ENCODE measurements at places on chromosomes 16 and 17. TPM values are rescaled to one million over a fixed set of nuclear protein-coding genes. Genes with fewer than 3 reads are reported as not detected.

DNA sequence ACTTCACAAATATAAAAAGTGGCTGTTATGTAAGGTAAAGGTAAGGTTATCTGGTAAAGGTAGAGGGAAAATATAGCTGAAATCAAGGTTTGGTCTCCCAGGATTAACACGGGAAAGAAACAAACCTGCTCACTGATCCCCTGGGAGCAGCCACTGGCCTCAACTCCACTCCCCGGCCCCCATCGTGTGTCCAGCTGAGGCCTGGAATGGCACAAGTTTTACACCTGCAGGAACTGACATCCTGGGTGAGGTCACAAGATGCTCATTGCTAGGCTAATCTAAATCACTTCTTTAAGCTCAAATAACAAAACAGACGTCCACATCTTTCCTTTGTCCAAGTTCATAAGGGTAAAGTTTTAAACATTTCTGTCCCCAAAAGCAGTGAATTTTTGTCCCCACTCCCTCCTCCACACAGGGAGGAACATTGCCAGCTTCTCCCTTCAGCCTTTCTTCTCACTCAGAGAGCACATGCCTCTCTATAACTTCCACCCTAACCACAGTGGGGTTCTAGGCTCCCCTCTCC lies 46.3 kb downstream of the ERN1 start:
- no peak overlapping the region for H3K4me3 ChIP-seq
- peaks cover 4% of the 10 kb centered on the region for H3K4me1 ChIP-seq
- H3K36me3 ChIP-seq = peaks cover 9% of the 10 kb centered on the region
- H3K27me3 ChIP-seq = no peaks in the 10 kb centered on the region
- no peak for DNase-seq

DNA sequence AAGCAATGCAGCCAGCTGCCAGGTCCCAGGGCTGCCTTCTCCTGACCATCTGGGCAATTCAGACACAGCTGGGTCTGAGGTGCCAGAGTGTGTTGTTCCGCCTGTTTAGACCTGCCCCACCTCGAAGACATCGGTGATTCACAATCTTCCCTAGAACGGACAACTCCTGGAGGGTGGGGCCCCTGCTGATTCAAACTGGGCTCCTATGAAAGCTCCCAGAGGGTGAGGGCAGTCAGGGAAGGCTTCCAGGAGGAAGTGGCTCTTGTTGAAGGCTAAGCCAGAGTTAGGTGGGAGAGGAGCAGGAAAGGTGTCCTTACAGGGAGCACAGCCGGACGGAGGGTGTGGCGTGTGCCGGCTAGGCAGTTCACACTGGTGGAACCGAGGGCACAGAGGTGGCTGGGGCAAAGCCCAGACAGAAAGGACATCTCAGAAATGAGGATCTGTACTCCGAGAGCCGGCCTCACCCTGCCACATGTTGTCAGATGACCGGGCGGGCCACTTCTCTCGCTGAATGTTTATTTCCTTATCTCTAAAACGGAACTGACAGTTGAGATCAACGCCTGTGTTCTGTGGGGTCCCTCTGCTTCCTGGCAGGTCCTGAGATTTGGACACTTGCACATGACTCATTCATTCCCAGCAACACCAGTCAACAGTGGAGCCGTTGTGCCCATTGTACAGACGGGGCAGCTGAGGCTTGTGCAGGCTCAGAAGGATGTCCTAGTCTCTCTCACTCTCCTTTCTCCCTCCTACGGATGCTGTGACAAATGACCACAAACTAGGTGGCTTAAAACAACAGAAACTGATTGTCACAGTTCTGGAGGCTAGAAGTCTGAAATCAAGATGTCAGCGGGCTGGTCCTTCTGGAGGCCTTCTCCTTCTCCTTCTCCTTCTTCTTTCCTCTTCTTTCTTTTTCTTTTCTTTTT lies 26.9 kb upstream of the LITAF start:
- DNase-seq = no peak
- no peak overlapping the region for H3K4me3 ChIP-seq
- H3K4me1 ChIP-seq = peaks cover 8% of the 10 kb centered on the region
- no peaks in the 10 kb centered on the region for H3K27me3 ChIP-seq
- no peaks in the 10 kb centered on the region for H3K36me3 ChIP-seq

DNA sequence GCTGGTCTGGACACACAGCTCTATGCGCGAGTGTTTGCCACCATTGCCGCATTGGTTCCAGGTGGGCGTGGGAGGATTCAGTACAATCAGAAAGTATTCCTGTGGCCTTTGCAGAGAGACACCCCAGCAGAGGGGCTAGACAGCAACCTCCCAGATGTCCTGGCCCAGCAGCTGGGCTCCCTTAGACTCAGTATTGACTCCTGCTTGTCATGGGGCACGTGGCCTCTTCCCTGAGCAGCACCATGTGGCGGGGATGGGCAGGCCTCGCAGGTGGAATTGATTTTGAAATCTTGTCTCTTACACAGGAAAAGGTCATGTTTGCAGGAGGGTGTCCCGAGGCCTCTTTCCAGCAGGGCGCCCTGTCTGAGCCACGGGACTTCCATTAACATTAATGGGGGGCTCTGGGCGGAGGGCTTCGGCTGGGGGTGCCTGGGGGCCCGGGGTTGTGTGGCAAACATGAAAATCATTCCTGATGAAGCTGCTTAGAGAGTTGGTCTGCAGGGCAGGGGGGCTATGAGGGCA lies 96.4 kb downstream of the C16orf78 start:
- no peaks in the 10 kb centered on the region for H3K36me3 ChIP-seq
- peaks cover 14% of the 10 kb centered on the region for H3K27me3 ChIP-seq
- no peak overlapping the region for H3K4me3 ChIP-seq
- peak; percentile 87 for DNase-seq
- no peaks in the 10 kb centered on the region for H3K4me1 ChIP-seq

DNA sequence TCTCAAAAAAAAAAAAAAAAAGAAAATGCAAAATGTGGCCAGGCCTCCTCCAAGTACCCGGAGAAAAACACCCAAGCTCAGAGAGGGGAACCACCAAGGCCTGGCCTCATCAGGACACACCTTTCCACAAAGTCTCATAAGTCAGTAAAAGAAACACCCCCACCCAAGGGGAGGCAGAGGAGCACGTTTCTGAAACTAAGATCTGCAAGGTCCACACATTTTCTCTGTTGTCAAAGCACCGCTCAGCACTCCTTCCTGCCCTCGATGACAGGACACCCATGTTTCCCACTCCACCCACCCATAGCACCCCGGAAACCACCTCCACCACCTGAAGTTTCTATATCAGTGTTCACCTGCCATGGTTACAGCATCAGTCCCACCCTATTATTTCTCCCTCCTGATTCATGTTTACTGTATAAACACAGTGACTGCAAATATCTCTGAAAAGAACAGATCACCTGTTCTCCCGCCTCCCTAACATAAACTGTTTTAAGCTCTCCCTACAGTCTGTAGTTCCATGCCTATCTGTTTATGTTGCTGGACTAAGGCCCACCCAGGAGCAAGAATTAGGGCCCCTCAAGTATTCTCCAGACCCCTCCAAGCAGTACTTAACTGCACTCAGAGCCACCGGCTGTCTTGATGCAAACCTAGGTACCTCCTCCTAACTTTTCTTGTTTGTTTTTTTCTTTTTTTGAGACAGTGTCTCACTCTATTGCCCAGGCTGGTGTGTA lies 2.0 kb downstream of the CORO7 start:
- no peaks in the 10 kb centered on the region for H3K27me3 ChIP-seq
- no peak for DNase-seq
- H3K4me1 ChIP-seq = peaks cover 50% of the 10 kb centered on the region
- no peak overlapping the region for H3K4me3 ChIP-seq

DNA sequence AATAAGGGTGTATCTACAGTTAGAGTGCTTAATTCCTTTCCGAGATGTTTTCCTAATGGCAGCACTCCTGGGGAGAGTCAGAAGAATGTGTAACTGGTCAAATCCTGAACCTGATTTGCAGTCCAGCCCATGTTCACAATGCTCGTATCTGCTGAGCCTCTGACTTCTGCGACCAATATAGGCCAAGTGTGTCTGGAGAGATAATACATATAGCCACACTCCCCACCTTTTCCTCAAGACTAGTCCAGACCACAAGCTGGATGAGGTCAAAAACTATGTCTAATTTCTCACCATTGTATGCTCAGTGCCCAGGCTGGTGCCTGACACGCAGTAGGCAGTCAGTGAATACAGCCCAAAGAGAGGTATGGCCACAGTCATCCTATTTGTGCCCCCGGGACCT lies 58.0 kb downstream of the XYLT1 start:
- H3K27ac ChIP-seq = peak overlapping the region; percentile 79
- H3K4me1 ChIP-seq = peaks cover 9% of the 10 kb centered on the region
- H3K4me3 ChIP-seq = no peak overlapping the region
- no peaks in the 10 kb centered on the region for H3K36me3 ChIP-seq

DNA sequence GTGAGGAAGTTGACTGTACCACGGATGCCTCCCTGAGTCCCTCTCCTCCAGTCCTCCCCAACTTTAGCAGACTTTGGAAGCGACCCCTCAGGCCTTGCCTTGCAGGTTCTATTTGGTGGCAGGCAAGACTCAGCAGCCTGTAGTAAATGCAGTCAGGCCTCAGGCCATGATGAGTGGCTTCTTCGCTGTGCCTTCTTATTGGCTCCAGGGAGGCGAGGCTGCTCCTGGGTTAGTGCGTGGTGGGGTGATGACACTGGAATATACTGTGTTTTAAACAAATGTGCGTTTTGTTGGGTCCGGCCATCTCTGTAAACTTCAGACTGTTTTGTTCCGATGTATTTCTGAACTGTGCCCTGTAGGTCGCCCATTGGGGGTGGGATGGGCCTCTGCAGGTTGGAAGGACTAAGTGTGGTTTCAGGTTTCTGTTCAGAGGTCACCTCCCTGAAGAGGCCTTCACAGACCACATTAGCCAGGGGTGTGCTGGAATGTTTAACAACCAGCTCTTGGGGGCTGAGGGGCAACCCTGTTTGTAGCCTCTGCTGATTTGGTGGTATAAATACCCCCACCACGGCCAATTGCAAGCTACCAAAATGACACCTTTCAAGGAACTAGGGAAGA lies 62.5 kb downstream of the CYLD start:
- no peak overlapping the region for H3K4me3 ChIP-seq
- no peaks in the 10 kb centered on the region for H3K27me3 ChIP-seq
- peaks cover 4% of the 10 kb centered on the region for H3K36me3 ChIP-seq
- H3K27ac ChIP-seq = no peak overlapping the region
- peaks cover 18% of the 10 kb centered on the region for H3K4me1 ChIP-seq

GRCh38 chr16:13936596-13937081 lies 16.7 kb downstream of the ERCC4 start:
- H3K4me1 ChIP-seq = peaks cover 4% of the 10 kb centered on the region
- no peak overlapping the region for H3K4me3 ChIP-seq
- H3K27ac ChIP-seq = peak overlapping the region; percentile 22

GRCh38 chr17:61410141-61411010 lies 10.7 kb downstream of the TBX2 start:
- peak overlapping the region; percentile 64 for H3K4me3 ChIP-seq
- H3K27ac ChIP-seq = peak overlapping the region; percentile 91
- no peak for DNase-seq
- no peaks in the 10 kb centered on the region for H3K27me3 ChIP-seq
- peaks cover 88% of the 10 kb centered on the region for H3K4me1 ChIP-seq

GRCh38 chr17:72425133-72425793 lies 304.4 kb downstream of the SOX9 start:
- H3K36me3 ChIP-seq = no peaks in the 10 kb centered on the region
- no peaks in the 10 kb centered on the region for H3K27me3 ChIP-seq
- H3K4me1 ChIP-seq = peaks cover 5% of the 10 kb centered on the region
- H3K4me3 ChIP-seq = no peak overlapping the region
- H3K27ac ChIP-seq = no peak overlapping the region

- no peak overlapping the region for H3K4me3 ChIP-seq
- DNase-seq = no peak
- no peaks in the 10 kb centered on the region for H3K36me3 ChIP-seq
- no peak overlapping the region for H3K27ac ChIP-seq
- peaks cover 14% of the 10 kb centered on the region for H3K27me3 ChIP-seq
Observed at GRCh38 chr17:48483004-48483403, 47.8 kb downstream of the HOXB1 start.

GRCh38 chr16:88192601-88193000 lies 190.2 kb upstream of the ZNF469 start:
- peak; percentile 50 for DNase-seq
- no peaks in the 10 kb centered on the region for H3K4me1 ChIP-seq
- H3K4me3 ChIP-seq = no peak overlapping the region
- no peaks in the 10 kb centered on the region for H3K36me3 ChIP-seq
- no peaks in the 10 kb centered on the region for H3K27me3 ChIP-seq
- no peak overlapping the region for H3K27ac ChIP-seq

DNA sequence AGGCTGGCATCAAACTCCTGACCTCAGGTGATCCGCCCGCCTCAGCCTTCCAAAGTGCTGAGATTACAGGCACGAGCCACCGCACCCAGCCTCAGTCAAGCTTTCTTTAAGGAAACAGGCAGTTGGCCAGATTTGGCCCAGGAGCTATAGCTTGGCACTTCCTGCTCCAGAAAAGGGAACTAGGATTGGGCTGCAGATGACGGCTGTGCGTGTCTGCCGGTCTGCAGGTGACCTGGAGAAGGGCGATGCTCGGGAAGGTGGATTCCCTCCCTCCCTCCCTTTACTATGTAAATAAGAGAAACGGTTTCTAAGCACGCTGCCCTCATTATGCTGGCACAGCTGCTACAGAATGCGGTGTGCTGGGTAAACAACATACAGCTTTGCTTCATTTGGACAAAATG lies 215.9 kb downstream of the RPTOR start:
- peaks cover 19% of the 10 kb centered on the region for H3K4me1 ChIP-seq
- peak overlapping the region; percentile 28 for H3K27ac ChIP-seq
- no peak for DNase-seq
- H3K36me3 ChIP-seq = peaks cover 3% of the 10 kb centered on the region

- no peak for DNase-seq
- no peaks in the 10 kb centered on the region for H3K36me3 ChIP-seq
- H3K4me1 ChIP-seq = no peaks in the 10 kb centered on the region
- no peaks in the 10 kb centered on the region for H3K27me3 ChIP-seq
- no peak overlapping the region for H3K27ac ChIP-seq
Observed at GRCh38 chr17:73508057-73508930, 136.0 kb downstream of the SDK2 start.

DNA sequence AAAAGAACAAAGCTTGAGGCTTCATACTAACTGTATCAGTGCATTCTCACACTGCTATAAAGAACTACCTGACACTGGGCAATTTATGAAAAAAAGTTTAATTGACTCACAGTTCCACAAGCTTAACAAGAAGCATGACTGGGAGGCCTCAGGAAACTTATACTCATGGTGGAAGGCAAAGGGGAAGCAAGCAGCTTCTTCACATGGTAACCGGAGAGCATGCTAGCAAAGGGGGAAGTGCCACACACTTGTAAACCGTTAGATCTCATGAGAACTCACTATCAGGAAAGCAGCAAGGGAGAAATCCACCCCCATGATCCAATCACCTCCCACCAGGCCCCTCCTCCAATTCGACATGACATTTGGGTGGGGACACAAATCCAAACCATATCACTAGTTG lies 25.3 kb downstream of the CTRB2 start:
- no peaks in the 10 kb centered on the region for H3K36me3 ChIP-seq
- DNase-seq = no peak
- H3K27ac ChIP-seq = no peak overlapping the region
- no peak overlapping the region for H3K4me3 ChIP-seq

- no peak for DNase-seq
- peaks cover 12% of the 10 kb centered on the region for H3K4me1 ChIP-seq
- H3K27ac ChIP-seq = no peak overlapping the region
- no peaks in the 10 kb centered on the region for H3K27me3 ChIP-seq
- no peaks in the 10 kb centered on the region for H3K36me3 ChIP-seq
Observed at GRCh38 chr17:58412961-58413586, 4.3 kb downstream of the RNF43 start.

GRCh38 chr16:4792951-4793513 lies 2.1 kb upstream of the SMIM22 start:
- no peaks in the 10 kb centered on the region for H3K4me1 ChIP-seq
- no peaks in the 10 kb centered on the region for H3K27me3 ChIP-seq
- H3K27ac ChIP-seq = no peak overlapping the region
- H3K36me3 ChIP-seq = peaks cover 17% of the 10 kb centered on the region
- DNase-seq = no peak

Gene RAMP2
- total RNA-seq = 19.5 TPM

Gene LDHD
- 13.2 TPM for total RNA-seq

Gene PIK3R5
- 16.2 TPM for total RNA-seq

Measured in esophagus muscularis mucosa (tissue), 4 donors.